Hippocampal formation (tissue), 2 donors: ENCODE measurements at places on chromosomes 2 and 18.

- DNase-seq: peak; percentile 50
Measured at GRCh38 chr2:238585836-238586821, 159.4 kb downstream of the ASB1 start.

- DNase-seq: peak; percentile 5
Measured at GRCh38 chr2:48607307-48608014, 10.2 kb upstream of the GTF2A1L start.

- DNase-seq: no peak
Measured at GRCh38 chr2:129894616-129895015, 84.8 kb upstream of the RAB6C start.

- DNase-seq: no peak
Measured at GRCh38 chr2:146992057-146992456, 852.8 kb upstream of the ACVR2A start.

GRCh38 chr2:98014379-98014778 is 18.6 kb upstream of the TMEM131 start:
- no peak for DNase-seq

DNA sequence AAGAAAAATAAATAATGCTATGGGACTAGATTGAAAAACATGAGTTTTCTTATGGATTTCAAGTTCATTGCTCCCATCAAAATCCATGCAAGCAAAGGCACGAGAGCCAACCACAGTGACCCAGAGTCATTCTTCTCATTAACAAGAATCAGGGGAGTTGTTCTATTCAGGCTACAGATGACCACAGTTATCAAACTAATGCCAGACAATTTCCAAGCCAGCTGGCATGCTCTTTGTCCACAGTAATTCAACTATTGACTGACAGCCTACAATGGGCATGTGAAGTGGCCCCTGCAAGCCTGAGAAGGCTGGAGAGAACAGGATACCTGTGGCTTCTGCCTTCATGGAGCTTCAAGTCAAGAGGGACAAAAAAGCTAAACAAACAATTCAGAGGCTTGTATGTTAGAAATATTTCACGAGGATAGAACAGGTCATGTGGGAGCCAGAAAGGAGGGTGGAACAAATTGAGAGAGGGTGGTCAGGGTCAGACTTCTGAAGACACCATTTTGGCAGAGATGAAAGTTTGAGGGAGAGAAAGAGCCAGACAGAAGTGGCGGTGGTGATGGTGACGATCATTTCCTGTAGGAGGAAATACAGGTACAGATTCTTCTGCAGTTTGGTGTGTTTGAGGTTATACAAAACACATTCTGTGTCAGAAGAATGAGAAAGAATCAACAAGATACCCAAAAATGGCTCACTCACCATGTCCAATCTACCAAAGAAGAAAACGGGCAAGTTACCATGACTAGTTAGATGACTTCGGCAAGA is 732.4 kb downstream of the RNF144A start:
- no peak for DNase-seq

DNA sequence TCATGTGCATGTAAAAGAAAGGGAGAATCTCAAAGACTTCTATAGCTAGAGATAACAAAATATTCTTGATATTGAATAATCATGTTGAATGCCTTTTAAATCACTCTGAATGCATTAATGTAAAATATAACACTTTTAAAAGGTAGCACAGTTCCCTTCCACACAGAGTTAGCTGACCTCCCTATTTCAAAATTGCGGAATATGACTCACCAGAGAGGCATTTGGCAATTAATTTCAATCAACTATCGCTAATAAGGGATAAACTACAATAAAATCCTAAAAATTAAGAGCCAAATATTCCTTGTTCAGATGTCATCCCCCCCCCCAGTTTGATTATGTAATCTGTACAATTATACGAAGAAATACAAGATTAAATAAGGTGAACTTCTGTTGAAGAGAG is 29.3 kb downstream of the ZC3H15 start:
- no peak for DNase-seq

- DNase-seq: no peak
Measured at GRCh38 chr2:197801033-197801432, 3.4 kb upstream of the PLCL1 start.

- DNase-seq: no peak
Measured at GRCh38 chr2:44769349-44770011, 172.0 kb upstream of the SIX3 start.

DNA sequence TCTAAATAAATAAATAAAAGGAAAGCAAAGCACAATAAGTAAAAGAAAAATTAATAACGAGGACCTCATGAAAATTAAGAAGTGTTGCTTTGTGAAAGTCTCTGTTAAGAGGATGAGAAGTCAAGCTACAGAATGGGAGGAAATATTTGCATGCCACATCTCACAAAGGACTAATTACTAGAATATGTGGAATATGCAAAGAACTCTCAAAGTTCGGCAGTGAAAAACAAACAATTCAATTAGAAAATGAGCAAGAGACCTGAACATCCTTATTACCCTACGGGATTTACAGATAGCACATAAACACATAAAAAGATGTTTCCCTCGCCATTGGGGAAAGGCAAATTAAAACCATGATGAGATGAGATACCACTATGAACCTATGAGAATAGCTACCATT is 23.3 kb downstream of the CYP26B1 start:
- DNase-seq: no peak

- no peak for DNase-seq
Measured at GRCh38 chr18:78883501-78883900, 96.1 kb upstream of the SALL3 start.

DNA sequence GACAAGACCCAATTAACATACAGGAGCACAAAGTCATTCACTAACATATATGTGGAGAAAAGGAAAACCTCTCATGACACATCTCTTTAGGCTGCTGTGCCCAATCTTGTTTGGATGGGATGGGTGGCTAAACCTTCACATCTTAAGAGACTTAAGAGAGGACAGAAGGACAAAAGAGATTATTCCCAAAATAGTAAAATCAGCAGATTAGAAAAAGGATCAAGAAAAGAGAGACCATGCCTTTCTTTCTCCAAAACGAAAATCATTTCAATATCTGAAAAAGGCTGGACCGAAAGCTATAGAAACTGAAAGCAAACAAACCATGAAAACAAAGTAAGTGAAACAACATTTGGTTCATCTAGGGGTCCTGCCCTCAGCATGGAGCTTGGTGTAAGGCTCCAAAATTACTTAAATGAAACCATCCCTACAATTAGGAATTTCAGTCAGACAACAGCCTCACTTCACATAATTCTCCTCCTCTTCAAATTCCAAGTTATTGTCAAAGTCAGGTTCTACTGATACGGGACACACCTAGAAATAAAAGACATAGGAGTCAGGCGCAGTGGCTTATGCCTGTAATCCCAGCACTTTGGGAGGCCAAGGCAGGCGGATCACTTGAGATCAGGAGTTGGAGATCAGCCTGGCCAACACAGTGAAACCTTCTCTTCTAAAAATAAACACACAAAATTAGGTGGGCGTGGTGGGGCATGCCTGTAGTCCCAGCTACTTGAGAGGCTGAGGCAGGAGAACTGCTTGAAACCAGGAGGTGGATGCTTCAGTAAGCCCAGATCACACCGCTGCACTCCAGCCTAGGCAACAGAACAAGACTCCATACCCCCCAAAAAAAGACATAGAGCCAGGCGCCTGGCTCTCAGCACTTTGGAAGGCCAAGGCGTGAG is 5.2 kb downstream of the STARD7 start:
- DNase-seq: no peak

GRCh38 chr2:2787301-2787907 is 456.3 kb upstream of the MYT1L start:
- DNase-seq: no peak

DNA sequence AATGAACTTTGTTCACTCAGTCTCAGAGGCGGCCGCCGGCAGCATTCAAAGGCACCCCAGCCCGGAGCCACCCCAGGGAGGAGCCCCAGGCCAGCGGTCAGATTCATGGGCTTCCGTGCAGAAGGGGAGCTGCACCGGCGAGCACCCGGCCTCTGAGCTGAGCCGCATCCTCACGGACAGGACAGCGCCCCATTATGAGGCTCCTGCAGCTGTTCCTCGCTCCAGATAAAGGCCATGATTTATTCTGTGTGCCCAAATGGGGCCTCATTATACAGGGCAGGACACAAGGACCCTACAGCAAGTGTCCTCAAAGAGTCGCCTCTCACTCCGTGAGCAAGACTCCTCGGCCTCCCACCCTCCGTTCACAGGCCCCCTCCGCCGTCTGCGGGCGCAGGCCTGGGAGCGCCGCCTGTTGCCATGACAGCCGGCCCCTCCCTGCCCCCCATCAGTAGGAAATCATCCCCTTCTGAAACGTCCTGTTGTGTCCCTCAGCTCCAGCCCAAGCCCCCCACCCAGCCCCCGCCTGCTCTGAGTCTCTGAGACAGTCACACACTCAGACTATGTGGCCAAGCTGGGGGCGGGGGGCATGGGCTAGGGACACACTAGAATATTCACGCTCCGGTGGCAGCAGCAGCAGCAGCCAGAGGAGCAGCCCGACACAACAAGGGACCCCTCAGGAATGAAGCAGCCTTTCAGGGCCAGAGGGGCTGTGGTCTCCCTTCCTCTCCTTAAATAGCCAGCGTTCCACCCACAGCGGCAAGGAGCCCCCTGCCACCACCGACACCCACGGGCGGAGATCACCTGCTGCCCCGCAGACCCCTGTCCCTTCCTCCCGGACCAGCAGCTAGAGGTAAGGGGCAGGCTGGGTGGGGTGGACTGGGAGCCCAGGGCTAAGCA is at the start of gene GPR17:
TSS of gene GPR17 (plus strand) at position 759 of the 897 bp plus-strand sequence. CDS start 4,583 bp downstream, outside the sequence.
- DNase-seq: peak; percentile 61

- no peak for DNase-seq
Measured at GRCh38 chr2:104462731-104463130, 391.2 kb upstream of the POU3F3 start.

GRCh38 chr2:28305202-28305601 is 87.5 kb upstream of the FOSL2 start:
- DNase-seq: no peak

- DNase-seq: peak; percentile 52
Measured at GRCh38 chr18:63131106-63131958, 188.2 kb downstream of the BCL2 start.

GRCh38 chr2:180555391-180555965 is 424.9 kb upstream of the UBE2E3 start:
- DNase-seq: no peak

DNA sequence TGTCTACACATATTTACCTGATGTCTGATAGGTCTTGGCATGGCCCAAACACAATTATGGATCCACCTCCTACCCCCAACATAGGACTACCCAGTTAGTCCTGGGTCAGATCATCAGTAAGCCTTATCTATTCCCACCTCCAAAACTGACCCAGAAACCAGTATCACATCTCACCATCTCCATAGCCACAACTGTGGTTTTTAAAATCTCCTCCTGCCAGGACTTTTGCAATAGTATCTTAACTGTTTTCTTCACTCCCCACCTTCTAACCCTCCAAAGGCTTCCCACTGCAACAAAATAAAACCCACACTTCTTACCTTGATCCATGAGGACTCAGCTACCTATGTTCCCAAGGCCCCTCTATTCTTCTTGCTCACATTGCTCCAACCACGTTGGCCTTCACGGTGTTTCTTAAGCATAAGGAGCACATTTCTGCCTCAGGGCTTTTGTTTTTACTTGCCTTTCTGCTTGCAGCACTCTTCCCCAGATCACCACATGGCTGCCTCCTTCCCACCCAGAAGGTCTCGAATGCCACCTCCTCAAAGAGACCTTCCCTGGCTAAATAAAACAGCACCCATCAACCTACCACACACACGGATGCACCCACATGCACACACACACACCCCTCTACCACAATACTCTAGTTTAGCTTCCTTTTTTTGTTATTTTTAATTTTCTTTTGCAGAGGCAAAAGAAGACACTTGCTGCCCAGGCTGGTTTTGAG is 125.9 kb upstream of the SLC1A4 start:
- no peak for DNase-seq

DNA sequence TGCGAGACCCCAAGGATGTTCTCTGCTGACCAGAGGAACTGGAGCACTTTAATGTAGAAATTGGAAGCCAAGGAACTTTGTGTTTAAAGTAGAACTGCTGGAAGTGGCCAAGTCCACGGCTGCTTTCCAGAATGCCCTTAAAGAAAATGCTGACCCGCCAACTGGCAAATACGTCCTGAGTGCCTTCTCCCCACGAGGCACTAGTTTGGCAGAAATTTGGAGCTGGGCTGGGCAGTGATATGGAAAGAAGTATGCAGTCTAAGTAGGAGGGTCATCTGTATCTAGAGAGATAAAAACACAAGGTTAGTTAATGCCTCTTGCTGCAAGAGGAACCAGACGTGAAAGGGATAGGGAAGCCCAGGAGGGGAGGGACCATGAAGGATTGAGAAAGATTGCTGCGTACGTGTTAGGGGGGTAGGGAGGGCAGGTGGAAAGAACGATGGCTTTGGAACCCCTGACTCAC is 59.3 kb upstream of the RFX8 start:
- peak; percentile 79 for DNase-seq

DNA sequence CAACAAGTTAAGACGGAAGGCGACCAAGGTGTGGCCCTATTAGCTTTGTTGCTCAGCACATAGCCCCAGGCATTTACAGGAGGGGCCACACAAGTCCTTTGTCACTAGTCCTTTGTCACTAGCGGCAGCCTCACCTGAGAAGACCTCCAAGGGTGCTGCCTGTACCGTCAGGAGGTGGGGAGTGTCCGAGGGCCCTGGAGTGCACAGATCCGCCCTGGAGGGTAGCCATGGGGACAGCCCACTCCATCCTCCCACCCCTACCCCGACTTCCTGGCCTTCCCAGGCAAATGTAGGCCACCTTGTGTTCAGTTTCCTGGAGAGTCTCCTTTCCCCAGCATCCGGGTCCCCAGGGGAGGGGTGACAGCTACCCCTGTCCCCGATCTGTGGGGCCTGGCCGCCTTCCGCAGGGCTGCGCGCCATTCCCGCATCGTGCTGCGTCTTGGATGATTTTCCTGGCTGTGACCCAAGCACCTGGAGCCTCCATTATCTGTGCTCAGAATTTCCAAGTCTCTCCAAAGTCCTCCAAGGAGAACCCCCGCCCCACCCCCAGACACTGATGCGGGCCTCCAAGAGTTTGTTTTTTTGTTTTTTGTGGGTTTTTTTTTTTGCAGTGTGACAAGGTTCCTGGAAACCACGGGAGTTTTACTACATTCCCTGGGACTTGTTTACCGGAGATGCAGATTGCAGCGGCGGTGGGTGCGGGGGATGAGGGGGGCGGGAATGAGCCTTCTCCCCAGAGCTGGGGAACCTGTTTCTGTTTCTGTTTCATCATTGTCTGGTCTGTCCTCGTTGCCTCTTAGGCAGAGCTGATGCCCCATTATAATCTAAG is 28.6 kb downstream of the TEX44 start:
- peak; percentile 28 for DNase-seq

DNA sequence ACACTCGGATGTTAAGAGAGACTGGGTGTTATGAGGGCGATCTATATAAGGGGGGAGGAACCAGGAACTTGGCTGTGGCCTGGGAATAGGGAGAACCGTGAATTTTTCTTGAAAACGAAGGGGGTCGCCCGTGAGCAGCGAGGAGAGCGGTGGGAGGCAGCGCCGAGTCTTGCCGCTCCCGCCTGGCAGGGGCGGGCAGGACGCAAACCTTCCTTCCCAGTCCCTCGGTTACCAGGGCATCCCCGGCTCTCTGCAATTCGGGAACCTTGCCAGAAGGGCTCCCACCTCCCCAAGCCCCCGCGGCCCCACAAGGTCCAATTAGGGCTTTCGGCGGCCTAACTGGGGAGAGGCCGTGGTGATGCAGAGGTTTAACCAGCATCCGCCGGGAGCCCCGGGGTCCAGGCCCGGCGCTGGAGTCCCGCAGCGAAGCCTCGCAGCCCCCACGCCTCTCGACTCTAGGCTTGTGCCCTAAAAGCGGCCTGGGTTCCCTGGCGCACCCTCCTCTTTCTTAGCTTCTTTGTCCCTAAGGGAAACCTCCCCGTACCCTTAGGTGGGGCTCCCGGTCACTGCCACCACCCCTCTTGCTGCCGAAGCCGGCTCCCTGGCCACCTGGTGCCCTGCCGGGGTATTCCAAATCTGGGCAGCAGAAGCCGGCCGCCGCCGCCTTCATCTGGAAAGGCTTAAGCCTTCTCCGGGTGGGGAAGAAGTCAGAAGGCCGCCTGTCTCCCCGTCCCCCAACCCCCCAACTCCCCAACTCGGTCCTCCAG is 680 bp upstream of the FHOD3 start:
- peak; percentile 63 for DNase-seq
